CD4-positive, alpha-beta T cell treated with Interleukin-10 for 1 hour (primary cell): ENCODE measurements at places on chromosomes 16 and 17.

DNA sequence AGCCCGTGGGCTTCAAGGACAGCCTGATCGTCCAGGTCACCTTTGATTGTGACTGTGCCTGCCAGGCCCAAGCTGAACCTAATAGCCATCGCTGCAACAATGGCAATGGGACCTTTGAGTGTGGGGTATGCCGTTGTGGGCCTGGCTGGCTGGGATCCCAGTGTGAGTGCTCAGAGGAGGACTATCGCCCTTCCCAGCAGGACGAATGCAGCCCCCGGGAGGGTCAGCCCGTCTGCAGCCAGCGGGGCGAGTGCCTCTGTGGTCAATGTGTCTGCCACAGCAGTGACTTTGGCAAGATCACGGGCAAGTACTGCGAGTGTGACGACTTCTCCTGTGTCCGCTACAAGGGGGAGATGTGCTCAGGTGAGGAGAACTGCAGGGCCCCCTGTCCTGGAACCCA is 31.5 kb upstream of the EFCAB13 start:
- no peak for DNase-seq

DNA sequence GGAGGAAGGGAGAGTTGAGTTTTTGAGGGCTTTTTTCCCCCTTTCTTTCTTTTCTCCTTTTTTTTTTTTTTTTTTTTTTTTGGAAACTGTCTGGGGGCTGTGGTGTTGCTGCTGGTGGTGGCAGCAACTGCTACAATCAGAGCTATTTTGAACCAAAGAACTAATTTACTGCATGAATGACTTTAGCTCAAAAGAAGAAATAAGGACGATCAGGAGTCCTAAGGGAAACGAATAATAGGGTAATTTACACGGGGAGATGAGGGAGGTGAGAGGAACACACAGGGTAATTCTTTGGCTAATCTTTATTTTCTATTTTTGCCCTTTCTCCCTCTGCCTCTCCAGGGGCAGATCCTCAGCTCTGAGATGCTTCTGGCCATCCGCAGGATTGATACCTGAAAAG is 119.8 kb downstream of the TMEM132E start:
- DNase-seq, result no peak

DNA sequence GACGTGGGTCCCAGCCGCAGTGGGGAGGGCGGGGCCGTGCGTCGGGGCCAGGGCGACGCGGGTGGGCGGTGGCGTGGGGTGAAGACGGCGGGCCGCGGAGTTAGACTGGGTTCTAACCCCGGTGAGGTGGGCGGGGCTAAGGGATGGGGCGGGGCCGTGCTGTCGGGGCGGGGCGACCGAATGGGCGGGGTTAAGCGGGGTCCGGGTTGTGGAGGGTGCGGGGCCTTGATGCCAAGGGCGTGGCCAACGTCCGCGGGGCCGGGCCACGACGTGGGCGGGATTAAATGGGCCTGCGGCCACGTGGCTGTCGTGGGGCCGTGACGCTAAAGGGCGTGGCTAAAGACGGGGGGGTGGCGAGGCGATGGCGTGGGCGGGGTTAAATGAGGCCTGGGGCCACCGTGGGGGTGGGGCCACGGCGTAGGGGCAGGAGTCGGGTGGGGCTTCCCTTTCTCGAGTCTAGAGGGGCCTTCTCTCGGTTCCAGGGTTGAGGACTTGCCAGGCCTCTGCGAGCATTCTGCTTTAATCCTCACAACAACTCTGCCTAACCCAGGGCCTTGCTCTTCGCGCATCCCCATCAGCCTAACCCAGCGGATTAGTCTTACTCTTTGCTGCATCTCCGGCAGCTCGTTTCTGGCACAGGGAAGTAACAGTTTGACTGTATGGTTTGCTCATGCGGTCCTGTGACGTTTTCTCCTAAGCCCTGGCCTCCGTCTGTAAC is 739 bp downstream of the TCF25 start:
- DNase-seq, result peak; percentile 96

DNA sequence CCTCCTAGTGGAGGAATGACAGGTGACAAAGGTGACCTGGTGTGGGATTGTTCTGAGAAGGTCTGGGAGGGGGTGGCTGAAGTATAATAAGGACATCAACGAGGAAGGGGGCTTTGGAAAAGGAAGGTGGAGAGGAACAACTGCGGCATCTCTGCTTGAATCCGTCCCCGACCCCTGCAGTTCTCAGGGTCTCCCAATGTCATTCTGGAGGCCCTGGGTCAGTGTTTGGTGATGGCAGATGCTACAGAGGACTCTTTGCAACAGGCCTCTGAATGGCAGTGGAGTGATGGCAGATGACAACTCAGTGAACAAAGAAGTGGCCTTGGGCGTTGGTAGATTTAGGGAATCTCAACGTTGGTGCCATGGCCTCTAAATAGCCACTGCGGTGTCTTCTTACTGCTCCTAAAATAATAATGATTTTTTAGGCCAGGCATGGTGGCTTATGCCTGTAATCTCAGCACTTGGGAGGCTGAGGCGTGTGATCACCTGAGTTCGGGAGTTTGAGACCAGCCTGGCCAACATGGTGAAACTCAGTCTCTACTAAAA is 1.3 kb downstream of the ENGASE start:
- no peak for DNase-seq

- peak; percentile 55 for DNase-seq
Observed at GRCh38 chr16:29641561-29641960, 21.5 kb upstream of the SPN start.

- DNase-seq, result no peak
Observed at GRCh38 chr16:68784721-68785120, 47.6 kb downstream of the CDH1 start.

DNA sequence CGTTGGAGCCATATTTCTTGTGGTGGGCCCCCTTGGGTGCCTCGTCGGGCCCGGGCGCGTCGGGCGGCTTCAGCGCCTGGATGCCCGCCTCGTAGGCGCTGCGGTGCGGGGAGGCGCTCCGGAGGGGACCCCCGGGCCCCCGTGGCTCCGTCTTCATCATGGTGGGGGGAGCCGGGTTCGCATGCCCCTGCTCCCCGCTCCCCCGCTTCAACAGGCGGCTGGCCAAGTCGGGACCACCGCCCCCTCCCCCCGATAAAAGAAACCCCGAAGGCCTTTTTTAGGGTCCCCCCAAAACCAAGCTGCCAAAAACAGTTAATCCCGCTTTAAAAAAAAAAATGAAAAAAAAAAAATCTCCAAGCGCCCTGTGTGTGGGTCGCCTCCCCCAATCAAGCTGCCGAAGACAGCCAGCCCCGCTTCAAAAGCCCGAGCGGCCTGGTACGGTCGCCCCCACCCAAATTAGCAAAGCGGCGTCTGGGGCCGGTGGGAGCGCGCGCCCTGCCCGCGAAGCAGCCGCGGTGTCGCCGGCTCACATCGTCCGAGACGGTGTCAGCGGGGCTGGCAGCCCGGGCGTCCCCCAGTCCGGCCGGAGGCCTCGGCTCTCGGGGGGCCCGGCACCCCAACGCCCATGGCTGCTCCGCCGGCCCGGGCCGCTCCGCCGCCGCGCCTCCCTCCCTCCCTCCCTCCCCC is at the start of gene PPP1R9B:
Gene PPP1R9B (minus strand): TSS at position 324 of the 687 bp plus-strand sequence. CDS start 164 bp downstream, at position 160.
- no peak for DNase-seq

GRCh38 chr17:42618442-42619150 is 9.1 kb downstream of the TUBG1 start:
- no peak for DNase-seq

GRCh38 chr16:14672403-14672971 is 21.6 kb downstream of the PLA2G10 start:
- no peak for DNase-seq

- no peak for DNase-seq
Observed at GRCh38 chr16:83027973-83028372, 401.2 kb downstream of the CDH13 start.

DNA sequence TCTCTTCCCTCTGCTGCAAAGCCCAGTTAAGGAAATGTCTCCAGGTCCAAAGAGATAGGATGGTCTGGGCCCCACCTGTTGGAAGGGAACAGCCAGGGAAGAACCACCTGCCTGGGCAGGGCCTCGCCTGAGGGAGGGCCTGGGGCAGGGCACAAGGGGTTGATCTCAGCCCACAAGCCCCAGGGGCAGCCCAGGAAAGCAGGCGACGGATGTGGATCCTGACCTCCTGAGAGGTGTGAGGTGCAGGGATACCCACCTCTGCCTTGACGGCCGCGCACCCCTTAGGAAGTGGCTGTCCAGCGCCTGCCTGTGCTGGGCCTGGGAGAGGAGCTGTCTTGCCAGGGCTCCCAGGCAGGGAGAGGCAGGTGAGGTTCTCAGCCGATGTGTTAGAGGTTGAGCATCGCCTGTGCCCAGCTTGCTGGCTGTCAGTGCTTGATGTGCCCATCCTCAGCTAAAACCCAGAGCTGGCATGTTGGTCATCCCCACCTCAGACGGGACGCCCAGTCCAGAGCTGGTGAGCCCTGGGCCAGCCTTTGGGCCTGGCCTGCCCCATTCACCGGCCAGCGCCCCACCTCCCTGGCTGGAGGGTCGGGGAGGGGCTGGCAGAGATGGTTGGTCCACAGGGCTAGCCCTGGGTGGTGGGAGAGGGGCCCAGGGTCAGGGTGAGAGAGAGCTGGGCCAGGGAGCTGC is 434 bp downstream of the CEMP1 start:
- DNase-seq, result no peak

GRCh38 chr16:9088848-9089247 is 2.6 kb upstream of the HAPSTR1 start:
- DNase-seq, result no peak

- no peak for DNase-seq
Observed at GRCh38 chr16:73067671-73068540, 20.0 kb upstream of the ZFHX3 start.

DNA sequence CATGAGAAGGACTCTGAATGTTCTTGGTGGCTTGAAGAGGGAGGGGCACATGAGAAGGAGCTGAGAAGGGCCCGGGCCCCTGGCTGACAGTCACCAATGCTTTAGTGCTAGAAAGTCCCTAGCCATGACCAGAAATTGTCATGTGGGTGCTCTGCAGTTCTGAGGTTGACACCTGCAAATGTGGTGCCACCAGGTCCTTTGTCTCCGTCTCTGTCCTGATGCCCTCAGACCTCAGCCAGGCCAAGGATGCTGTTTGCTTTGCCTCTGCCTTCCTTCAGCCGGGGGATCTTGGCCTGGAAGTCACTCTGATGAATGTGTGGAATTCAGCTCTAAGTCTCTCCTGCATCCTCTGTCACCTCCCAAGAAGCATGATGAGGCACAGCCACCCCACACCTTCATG is 63.6 kb downstream of the TNFRSF13B start:
- no peak for DNase-seq

- DNase-seq, result peak; percentile 87
Observed at GRCh38 chr16:88651276-88651988, 579 bp upstream of the CYBA start.

DNA sequence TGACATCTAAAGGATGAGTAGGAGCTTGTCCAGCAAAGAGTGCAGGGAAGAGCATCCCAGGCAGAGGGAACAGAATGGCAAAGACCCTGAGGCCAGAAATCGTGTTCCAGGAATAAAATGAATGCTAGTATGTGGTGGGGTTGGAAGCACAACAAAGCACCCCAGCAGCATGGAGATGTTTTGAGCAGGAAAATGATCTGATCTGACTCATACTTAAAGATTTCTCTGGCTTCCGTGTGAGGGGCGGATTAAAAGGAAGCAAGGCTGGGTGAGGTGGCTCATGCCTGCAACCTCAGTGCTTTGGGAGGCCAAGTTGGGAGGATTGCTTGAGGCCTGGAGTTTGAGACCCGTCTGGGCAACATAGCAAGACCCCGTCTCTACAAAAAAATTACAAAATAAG is 2.3 kb downstream of the SLC5A11 start:
- no peak for DNase-seq

GRCh38 chr16:27823421-27823820 is 240.1 kb downstream of the GSG1L start:
- no peak for DNase-seq

GRCh38 chr16:28902909-28903308 is 22.1 kb downstream of the RABEP2 start:
- DNase-seq, result no peak

- no peak for DNase-seq
Observed at GRCh38 chr16:28131181-28131580, 67.7 kb upstream of the GSG1L start.

DNA sequence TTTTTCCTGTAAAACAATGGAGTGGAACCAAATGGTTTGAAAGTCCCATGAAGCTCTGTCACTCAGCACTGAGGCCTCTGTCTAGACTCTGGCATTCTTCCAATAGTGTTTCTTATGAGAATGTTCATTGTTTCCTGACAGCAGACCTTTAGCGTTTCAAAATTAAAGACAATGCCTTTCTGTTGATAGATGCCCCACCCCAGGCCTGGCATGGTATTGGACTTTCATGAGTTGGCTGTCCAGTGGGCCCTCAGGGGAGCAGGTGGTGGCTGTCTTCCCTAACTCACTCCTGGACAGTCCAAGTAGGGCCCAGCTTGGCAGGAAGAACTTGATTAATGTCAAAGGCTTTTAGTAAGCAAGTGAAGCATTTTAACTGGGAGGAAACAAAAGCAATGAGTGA is 186.5 kb upstream of the CCL2 start:
- no peak for DNase-seq

DNA sequence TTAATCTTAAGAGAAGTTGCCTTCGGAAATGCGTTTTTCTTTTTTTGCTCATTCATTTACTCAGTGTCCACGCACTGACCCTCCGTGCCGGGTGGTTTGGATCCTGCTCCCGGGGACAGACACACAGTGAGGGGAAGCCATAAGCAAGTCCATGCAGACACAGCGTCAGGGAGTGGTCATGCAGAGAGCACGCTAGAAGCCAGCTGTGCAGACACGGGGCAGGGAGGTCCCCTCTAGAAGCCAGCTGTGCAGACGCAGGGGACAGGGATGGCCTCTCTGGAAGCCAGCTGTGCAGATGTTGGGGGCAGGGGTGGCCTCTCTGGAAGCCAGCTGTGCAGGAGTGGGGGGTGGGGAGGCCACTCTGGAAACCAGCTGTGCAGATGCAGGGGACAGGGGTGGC is 4.8 kb downstream of the GAA start:
- DNase-seq, result no peak

DNA sequence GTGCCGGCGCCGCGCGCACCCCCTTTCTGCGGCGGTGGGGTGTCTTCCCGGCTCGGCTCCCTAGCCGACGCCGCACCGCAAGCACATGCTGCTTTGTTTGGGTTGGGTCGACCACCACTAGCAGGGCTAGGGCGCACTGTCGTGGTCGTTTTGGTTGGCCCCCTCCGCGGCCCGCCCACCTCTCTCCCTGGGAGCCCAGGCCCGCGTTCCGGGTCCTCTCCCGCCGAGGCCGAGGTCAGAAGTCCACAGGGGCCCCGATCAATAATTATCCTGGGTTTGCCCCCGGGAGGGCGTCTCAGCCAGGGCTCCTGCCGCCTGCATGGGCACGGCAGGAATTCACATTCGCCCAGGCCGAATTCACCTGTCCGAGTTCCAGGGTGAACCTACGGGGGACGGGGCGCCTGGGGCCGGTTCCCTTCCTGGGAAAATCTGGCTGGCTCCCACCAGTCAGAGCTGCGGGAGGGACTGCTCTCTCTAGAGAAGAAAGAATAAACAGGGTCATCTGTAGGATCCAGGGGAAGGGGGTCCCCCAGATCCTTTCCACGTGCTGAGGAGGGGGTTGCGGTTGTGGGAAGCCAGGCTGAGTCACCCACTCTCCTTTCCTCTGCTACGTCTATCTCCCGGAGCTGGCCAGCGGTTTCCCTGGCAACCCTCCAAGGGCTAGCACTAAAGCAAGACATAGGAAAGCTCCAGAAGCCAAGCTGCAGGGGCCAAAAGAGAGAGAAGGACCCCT is 584 bp upstream of the STAT5B start:
- peak; percentile 38 for DNase-seq

GRCh38 chr16:71676236-71676635 is 48.3 kb downstream of the PHLPP2 start:
- DNase-seq, result no peak

GRCh38 chr17:27577121-27577761 is 53.7 kb upstream of the LGALS9 start:
- no peak for DNase-seq
